ENCODE measurements at places on chromosomes 1 and 21.

DNA sequence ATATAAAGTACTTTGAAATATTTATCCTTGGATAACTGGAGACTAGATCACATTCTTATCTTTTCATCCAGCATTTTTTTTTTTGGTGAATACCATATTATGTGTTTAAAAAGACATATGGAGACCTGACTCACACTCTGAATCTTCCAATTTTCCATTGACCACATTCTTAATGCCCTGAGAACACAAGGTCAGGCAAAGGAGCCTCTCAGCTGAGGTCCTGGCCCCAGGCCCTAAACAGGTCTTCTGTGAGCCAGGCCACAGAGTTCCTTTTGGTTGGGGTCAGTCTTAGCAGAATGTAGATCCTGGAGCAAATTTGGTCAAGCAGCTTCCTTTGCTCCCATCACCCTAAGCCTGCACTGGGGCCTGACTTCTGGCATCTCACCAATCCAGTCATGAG lies 390.1 kb upstream of the ST6GALNAC5 start:
- no peak overlapping the region for H3K4me3 ChIP-seq
- no peaks in the 10 kb centered on the region for H3K36me3 ChIP-seq
- no peaks in the 10 kb centered on the region for H3K27me3 ChIP-seq
- DNase-seq: no peak

DNA sequence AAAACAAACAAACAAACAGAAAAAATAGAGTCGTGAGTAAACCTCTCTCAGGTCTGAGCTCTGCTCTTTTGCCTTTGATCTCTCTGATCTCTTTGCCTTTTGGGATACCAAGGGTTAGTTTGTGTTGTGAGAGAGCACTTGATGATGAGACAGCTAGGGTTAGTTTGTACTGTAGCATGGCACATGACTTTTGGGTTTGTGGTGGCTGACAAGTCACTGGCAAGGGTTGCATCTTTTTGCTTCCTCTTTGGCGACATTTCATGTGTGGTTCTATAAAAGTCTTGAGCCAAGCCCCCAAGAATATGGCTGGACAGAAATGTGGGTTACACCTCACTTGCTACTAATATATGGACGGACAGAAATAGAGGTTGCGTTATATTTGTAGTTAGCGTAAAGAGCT lies 60.5 kb downstream of the TESK2 start:
- no peaks in the 10 kb centered on the region for H3K4me1 ChIP-seq
- no peak for DNase-seq

GRCh38 chr1:77632216-77632615 lies 50.2 kb downstream of the ZZZ3 start:
- H3K27me3 ChIP-seq: no peaks in the 10 kb centered on the region
- no peaks in the 10 kb centered on the region for H3K4me1 ChIP-seq
- H3K36me3 ChIP-seq: peaks cover 43% of the 10 kb centered on the region
- H3K27ac ChIP-seq: no peak overlapping the region
- DNase-seq: no peak

DNA sequence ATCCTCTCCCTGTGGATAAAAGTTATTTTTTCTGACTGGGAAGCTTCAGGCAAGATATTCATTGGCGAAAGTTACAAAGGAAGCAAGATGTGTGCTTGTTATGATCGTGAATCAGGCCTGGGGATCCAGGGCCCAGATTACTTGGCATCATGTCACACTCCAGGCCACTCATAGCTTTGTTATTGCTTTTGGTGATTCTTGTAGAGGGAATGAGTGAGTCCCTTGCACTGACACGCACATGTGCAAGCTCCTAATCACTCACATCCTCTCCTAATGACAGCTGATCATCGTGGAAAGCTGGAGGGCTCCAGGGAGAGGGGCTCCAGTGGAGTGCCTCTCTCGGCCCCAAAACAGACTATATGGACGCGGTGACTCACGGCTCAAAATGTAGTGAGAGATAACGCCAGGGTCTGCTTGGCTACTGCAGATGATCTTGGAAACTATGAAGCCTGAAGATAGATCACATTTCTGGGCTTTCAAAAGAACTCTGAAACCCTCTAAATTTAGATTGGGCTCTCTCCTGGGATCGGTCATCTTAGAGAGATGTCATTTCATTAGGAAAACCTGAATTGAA lies 481.1 kb upstream of the USP24 start:
- DNase-seq: no peak
- peaks cover 70% of the 10 kb centered on the region for H3K4me1 ChIP-seq
- no peak overlapping the region for H3K4me3 ChIP-seq
- peak overlapping the region; percentile 92 for H3K27ac ChIP-seq
- no peaks in the 10 kb centered on the region for H3K27me3 ChIP-seq
- peaks cover 2% of the 10 kb centered on the region for H3K36me3 ChIP-seq
